ENCODE measurements at places on chromosomes 13 and 19. TPM values are rescaled to one million over a fixed set of nuclear protein-coding genes. Genes with fewer than 3 reads are reported as not detected.

Gene CEACAM20
- not detected for polyA plus RNA-seq

Gene LRRC8E
- 1.9 TPM for polyA plus RNA-seq

Gene GSK3A
- 67.9 TPM for polyA plus RNA-seq

Gene CPT1C
- 8.0 TPM for polyA plus RNA-seq

Gene KLK1
- polyA plus RNA-seq: 1.7 TPM
